ENCODE measurements at places on chromosomes 1 and 21. TPM values are rescaled to one million over a fixed set of nuclear protein-coding genes. Genes with fewer than 3 reads are reported as not detected.

The SPRR1B gene
- total RNA-seq, result not detected

- DNase-seq, result no peak
Observed at GRCh38 chr1:106978477-106979322, 77.8 kb upstream of the PRMT6 start.

GRCh38 chr1:229230893-229231753 lies 39.8 kb upstream of the RAB4A start:
- DNase-seq, result no peak

DNA sequence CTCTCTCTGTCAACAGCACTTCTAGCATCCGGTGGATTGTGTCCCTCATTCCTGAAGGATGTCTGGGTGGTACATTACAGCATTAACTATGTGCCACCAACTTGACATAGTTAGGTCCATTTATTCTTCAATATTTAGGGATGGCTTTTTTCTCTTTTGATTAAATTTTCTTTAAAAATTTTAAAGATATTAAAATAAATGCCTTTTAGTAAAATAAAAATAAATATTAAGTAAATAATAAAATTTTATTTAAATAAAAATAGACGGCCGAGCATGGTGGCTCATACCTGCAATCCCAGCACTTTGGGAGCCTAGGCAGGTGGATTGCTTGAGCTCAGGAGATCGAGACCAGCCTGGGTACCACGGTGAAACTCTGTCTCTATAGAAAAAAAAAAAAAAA lies 9.7 kb upstream of the KLHL20 start:
- DNase-seq, result no peak

DNA sequence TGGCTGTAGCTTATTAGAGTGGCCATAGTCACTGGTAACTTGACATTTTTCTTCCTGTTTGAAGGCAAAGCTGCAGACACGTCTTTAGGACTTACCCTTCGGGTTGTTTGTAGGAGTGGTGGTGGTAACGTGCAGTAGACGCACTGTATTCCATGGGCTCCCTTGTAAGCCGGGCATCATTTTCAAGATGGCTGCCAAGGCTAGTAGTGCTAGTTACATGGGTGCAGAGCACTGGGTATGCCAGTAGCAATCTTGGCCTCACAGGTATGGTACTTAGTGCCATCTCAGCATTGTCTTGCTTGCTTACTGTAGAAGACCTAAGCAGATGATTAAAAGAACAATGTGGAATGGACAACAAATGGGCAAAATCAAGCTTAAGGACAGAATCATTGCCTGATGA lies 1.9 kb downstream of the YBX1 start:
- no peak for DNase-seq

GRCh38 chr1:85308833-85309350 lies 32.5 kb upstream of the BCL10 start:
- no peak for DNase-seq

DNA sequence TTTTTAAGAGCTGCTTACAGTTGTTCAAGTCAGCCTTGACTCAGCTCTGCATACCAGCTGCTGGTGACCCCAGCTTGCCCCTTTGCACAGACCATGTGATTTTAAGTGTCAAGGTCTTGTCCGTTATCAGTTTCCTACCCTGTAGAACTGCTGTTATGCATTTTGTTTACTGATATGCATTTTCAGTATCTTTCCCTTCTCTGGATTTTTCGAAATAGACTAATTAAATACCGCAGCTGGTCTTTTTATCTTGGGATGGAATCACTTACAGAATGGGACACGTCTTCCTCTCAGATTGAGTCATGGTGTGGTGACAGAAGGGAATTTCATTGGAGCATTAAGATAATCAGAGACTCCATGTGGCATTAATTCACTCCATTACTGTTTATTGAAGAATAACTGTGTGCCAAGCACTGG lies 145.6 kb downstream of the FMN2 start:
- no peak for DNase-seq

- no peak for DNase-seq
Observed at GRCh38 chr1:31072304-31072746, 6.8 kb upstream of the PUM1 start.

The HHAT gene
- total RNA-seq, result 4.3 TPM

- DNase-seq, result no peak
Observed at GRCh38 chr1:193747579-193747978, 561.2 kb upstream of the B3GALT2 start.

The ERICH3 gene
- total RNA-seq, result not detected

The TTC34 gene
- total RNA-seq, result 0.79 TPM

DNA sequence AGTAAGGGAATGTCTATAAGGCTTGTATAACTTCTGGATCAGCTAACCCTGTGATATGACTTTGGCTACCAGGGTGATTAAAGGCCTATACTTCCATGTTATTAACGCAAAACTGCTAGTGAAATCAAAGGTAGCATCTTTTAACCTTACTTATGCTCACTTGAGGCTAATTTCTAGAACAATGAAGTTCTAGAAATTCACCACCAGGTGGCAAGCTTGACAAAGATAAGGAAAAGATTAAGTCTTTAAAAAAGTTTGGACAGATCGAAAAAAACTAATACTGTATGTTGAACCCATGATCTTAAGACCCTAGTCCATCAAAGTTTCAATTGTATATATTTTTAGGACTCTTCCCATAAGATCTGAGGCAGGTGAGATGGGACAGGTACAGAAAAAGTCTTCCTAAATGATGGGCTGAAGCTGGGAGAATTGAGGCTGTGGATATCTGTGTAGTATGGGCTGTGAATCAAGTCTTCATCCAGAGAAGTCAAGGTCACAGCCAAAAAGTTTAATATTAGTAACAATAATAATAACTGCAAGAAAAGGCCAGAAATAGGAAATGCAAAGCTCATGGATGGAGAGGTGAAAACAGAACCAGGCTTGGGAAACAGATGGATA lies 18.8 kb downstream of the KYAT3 start:
- no peak for DNase-seq

The F3 gene
- total RNA-seq, result 21.7 TPM

DNA sequence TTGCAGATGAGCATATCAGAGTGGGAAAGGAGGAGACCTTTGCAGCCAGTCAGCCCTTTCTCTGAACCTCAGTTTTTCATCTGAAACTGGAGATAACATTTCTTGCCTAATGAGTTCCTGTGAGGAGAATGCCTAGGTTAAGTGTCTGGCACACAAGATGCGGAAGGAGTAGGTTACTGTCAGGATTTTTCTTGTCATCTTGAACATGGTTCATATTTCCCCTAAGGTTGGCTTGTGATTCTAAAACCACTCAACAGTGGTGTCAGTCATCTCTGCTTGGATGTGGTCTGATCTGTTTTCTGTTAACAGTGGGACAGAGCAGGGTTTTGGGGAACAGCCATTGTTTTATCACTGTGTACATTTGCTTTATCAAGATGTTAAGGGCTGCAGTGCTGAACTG lies 70.6 kb downstream of the TGFB2 start:
- DNase-seq, result no peak

GRCh38 chr21:46550116-46550941 lies 54.6 kb downstream of the S100B start:
- no peak for DNase-seq

- no peak for DNase-seq
Observed at GRCh38 chr1:224939844-224940425, 10.5 kb downstream of the DNAH14 start.

DNA sequence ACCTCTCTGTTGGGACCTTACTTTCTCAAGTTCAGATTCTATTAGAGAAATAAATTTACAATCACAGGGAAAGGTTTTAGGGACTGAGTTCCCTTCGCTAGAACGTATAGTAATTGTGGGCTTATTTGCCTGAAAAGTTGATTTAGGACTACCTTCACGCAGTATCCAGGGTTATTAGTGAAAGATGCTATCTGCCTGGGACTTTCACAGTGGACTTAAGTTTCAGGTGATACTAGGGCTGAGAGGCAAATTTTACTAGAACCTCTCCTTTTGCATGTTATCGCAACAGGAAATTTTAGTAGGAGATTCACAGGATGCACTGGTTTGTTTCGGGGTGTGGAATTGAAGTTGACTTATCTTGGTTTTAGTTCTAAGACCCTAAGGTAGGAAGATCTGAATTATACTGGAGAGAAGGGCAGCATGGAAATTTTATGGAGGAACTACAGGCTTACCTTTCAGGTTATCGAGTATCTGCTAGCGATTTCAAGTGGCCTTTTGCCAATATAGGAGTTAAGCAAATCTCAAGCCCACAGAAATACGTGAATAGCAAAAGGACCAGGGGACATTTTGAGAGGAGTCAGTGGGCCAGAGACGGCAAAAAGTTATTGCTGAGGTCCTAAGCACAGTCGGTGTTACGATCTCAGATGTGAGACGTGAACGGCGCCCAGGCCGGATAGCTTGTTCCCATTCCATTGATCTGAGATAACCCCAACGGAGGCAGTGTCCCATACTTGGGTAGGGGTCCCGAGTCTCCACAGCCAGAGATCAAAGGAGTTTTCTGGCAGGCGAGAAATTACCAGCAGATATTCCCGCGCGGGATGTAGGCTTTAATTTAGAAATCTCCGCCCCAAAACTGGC lies 723 bp upstream of the GNAI3 start:
- no peak for DNase-seq

- no peak for DNase-seq
Observed at GRCh38 chr21:41749286-41749685, 17.6 kb downstream of the RIPK4 start.

DNA sequence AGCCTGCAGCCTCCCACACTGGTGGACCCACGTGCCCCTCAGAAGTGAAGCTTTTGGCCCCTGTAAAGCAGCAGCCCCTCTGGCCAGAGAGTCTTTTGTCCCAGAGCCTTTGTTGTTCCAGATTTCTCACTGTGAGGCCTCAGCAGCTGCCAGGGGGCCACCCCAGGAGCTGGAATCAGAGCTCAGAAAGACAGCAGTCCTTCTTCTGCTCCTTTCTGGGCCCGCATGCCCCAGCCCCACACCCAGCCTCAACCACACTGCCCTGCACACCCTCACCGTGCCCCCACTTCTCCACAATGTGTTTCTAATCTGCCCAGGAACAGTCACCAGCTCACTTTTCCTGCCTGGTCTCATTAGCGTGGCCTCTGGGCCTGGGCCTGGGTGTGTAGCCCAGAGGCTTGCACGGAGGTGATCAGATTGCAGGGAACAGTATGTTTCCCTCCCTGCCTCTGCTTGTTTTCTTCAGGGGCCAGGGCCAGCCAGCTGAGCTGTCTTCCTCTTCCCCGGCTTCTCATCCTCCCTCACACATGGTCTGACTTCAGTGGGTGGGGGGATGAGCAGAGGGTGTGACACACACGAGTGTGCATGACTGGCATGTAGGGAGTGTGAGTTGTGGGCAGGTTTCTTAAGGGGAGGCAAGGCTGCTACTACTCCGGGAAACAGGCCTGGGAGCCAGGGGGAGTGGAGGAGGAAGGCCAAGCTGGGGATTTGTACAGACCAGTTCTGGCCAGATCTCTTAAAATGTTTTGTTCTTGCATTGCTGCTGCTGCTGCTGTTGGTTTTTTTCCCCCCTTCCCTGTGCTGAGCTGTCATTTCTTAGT lies 82.5 kb upstream of the ZNF648 start:
- DNase-seq, result no peak

DNA sequence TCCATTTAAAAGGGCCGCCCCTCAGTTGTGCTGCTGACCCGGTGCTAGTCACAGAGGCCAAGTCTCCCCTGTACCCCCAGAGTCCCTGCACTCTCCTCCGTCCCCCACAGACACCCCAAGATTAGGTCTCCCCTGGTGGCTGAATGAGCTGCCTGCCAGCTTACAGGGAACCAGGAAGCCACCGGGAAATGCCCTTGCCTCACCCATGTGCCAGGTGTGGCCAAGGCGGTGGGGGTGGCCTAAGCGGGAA lies 32.7 kb downstream of the HSPG2 start:
- no peak for DNase-seq

The LIPI gene
- total RNA-seq, result not detected

DNA sequence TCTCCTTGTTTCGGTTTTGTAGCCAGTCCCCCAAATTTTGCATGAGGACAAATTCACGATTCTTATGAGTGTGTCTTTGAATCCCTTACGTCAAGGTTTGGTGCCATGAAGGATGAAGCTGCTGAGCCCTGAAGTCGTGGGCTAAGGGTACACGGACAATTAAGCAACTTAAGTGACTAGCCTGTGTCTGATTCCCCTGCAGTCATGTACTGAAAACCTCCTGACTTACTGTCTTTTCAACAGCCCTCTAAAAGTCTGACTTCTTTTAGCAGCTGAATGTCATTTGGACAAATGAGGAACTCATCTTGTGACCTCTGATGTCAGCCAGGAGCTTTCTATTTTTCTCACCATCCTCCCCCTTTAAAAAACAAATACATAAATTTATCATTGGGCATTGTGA lies 27.1 kb upstream of the C1orf105 start:
- no peak for DNase-seq

- no peak for DNase-seq
Observed at GRCh38 chr21:45511007-45511406, 31.2 kb downstream of the SLC19A1 start.

The TNFRSF18 gene
- total RNA-seq, result not detected

The OR6N1 gene
- total RNA-seq, result not detected

DNA sequence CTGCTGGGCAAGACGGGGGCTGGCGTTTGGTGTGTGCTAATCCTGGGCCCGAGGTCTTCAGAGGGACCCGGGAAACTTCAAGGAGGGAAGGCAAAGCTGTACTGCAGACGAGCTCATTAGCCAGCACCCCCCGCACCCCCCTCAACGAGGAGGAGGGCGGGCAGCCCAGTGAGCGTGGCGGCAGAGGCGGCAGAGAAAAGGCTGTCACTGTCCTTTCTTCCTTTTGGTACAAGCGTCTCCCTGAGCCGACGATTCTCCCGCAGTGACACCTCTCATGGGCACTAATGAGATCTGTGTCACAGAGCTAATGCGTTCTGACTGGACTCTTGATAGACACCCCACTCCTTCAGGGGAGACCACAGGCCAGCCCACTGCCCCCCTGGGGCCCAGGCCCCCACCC lies 29.5 kb downstream of the DMAP1 start:
- DNase-seq, result no peak

The PTGS2 gene
- total RNA-seq, result 24.2 TPM

DNA sequence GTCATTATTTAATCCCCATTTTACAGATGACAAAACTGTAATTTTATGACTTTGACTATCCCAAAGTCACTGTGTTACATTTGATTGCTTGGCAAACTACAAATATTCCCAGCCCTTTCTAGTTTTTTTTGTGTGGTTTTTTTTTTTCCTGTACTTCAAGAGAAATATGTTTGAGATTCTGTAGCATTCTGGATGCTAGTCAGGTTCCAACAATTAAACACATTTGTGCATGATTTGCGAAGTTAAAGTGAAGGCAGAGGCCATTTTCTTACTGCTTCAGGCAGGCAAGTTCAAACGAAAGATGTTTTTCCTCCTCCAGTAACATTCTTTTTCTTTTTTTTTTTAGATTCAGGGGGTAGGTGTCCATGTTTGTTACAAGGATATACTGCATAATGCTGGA lies 107.9 kb upstream of the SERTAD4 start:
- DNase-seq, result no peak

GRCh38 chr21:45148316-45148990 lies 74.1 kb downstream of the ADARB1 start:
- no peak for DNase-seq

- DNase-seq, result no peak
Observed at GRCh38 chr1:30313176-30313575, 410.2 kb downstream of the MATN1 start.

The OR2T34 gene
- total RNA-seq, result not detected

The UBR4 gene
- 317 TPM for total RNA-seq

GRCh38 chr1:40392221-40392620 lies 18.7 kb downstream of the SMAP2 start:
- no peak for DNase-seq
